ENCODE measurements at places on chromosomes 5 and 9. TPM values are rescaled to one million over a fixed set of nuclear protein-coding genes. Genes with fewer than 3 reads are reported as not detected.

ANXA2R gene
- total RNA-seq = 1.5 TPM

NEK6 gene
- 2.3 TPM for total RNA-seq

PKD2L2 gene
- total RNA-seq = not detected

CDC25C gene
- not detected for total RNA-seq

SLC45A2 gene
- not detected for total RNA-seq

ADAMTS16 gene
- total RNA-seq = not detected

DMRT3 gene
- total RNA-seq = 0.33 TPM

TRAF1 gene
- total RNA-seq = 0.42 TPM

DNA sequence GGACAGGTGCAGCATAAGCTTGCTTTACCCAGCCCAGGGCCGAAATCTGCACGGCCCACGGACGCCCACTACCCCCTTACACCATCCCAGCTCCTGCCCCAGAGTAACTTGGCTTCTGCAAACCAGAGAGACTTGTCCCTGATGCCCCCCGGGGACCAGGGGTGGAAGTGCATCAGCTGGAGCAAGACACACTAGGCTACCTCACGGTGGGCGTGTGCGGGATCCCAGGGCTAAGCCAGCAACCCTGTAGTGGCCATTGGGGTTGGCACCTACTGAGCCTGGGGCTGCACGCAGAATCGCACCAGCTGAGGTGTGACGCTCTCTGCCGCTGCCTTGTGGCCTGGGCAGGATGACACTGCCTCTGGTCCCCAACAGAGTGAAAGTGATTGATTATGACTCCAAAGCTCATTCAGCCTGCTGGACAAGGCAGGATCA is 6.1 kb upstream of the ZNF79 start:
- H3K4me1 ChIP-seq = peaks cover 13% of the 10 kb centered on the region
- H3K27me3 ChIP-seq = no peaks in the 10 kb centered on the region
- no peak overlapping the region for H3K4me3 ChIP-seq

GRCh38 chr5:73189871-73190376 is 16.9 kb downstream of the TMEM174 start:
- no peak overlapping the region for H3K27ac ChIP-seq
- no peak for DNase-seq
- no peaks in the 10 kb centered on the region for H3K36me3 ChIP-seq
- H3K4me1 ChIP-seq = no peaks in the 10 kb centered on the region
- H3K4me3 ChIP-seq = no peak overlapping the region

DNA sequence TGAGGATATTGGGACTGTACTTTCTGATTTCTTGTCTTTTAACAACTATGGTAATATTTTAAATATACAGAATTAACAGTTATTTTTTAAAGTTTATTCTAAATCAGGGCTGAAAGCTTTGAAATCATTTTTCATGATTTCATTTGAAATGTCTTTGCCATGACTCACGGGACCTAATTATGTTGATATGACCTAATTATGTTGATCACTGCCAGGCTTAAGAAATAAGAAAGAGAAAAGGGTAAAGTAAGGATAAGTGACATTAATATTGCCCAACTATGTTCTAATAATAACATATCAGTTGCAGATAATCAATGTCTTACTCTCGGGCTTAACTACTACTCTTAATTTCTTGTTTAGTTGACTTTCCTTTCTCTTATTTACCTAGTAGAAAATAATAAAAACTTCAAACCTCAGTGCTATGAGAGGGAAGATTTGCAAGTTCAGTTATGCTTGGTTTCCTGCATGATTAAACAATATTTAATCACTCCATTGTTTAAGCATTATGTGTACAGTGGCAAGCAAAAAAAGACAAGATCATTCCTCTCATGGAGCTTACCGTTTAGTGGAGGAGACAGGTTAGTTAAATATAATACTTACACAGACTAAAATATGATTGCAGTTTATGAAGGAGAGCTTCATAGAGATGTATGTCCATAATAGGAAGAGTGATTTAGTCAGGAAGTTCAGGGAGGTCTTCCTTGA is 67.0 kb upstream of the EIF4EBP3 start:
- H3K27ac ChIP-seq = no peak overlapping the region
- H3K27me3 ChIP-seq = no peaks in the 10 kb centered on the region
- no peak overlapping the region for H3K4me3 ChIP-seq
- H3K4me1 ChIP-seq = peaks cover 7% of the 10 kb centered on the region
- H3K36me3 ChIP-seq = no peaks in the 10 kb centered on the region

GRCh38 chr9:108536836-108537601 is 318.8 kb downstream of the ACTL7B start:
- H3K36me3 ChIP-seq = no peaks in the 10 kb centered on the region
- H3K4me3 ChIP-seq = no peak overlapping the region
- no peaks in the 10 kb centered on the region for H3K4me1 ChIP-seq

DNA sequence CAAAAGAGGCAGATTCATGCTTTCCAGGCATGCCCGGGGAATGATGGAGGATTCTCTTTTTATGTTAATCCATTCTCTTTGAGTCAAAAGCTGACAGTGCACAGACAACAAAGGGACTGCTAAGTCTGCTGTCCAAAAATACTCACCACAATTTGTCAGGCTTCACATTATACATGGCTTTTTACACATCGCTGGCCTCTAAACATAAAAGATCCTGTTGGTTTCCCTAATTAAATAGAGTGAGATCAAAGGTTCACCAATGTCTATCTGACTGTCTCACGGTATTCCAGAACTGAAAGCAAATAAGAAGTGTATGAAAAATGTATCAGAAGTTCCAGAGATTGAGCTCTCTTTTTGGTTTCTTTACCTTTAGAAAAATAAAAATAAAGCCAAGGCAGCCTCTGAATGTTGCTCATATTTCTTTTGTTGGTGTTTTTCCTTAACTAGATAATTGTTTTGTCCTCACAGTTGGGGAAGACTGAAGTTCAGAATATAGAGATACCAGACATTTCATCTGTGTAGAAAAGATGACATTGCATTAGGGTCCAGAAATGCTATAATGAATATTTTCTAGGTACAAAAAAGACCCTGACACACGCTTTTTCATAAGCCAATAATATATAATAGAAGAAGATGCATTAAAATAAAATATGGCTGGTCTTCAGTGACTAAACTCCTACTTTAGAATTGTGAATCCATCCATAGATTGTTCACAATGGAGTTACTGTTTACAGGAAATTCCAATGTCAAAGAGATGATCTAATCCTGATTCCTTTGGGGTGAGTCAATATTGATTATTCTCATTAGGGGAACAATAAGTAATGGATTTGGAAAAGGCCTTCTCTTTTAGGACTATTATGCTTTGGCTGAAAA is 688.2 kb upstream of the CDH6 start:
- DNase-seq = no peak
- no peak overlapping the region for H3K4me3 ChIP-seq
- no peaks in the 10 kb centered on the region for H3K36me3 ChIP-seq
- H3K4me1 ChIP-seq = no peaks in the 10 kb centered on the region
- no peaks in the 10 kb centered on the region for H3K27me3 ChIP-seq
- H3K27ac ChIP-seq = no peak overlapping the region

DNA sequence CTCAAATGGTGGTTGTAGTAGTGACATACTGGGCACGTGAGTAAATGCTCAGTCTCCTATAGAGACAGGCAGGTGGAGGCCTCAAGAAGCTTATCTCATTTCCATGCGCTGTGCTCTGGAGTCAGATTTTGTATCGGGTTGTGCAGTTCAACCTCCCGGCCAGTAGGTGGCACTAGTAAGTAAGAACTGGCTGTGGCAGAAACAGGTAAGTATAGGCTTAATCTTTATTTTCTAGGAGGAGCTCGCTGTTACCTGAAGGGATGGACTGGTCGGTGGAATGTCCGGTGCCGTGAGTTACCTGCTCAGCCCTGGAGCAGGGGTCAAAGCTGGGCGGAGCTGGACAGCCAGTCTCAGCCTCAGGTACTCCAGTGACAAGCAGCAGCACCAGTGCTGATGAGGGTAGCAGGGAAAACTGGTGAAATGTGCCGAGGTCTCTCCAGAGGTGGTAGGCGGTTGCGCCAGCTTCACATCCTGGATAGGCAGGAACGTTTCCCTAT is 880.1 kb upstream of the SEMA6A start:
- H3K4me3 ChIP-seq = no peak overlapping the region
- H3K36me3 ChIP-seq = no peaks in the 10 kb centered on the region
- no peak overlapping the region for H3K27ac ChIP-seq
- H3K4me1 ChIP-seq = no peaks in the 10 kb centered on the region
- no peaks in the 10 kb centered on the region for H3K27me3 ChIP-seq

DNA sequence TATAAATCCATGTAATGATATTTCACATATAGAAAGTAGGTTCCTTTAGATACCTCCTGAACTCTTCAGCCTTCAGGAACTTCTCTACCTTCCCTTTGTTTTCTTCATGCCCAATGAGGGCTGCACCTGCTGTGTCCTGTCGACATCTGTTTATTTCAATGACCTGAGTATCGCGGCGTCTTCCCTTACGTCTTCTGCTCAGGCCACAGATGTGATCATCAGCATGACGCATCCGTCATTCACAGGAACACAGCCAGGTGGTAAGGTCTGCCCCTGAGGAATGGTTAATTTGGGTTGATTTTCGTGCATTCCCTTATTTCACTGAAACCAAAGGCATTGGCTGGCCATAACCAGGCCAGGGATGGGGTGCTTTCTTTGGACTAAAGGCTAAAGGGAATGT is 217.1 kb downstream of the MED10 start:
- no peaks in the 10 kb centered on the region for H3K27me3 ChIP-seq
- no peak overlapping the region for H3K27ac ChIP-seq
- H3K4me3 ChIP-seq = no peak overlapping the region
- H3K36me3 ChIP-seq = no peaks in the 10 kb centered on the region
- H3K4me1 ChIP-seq = no peaks in the 10 kb centered on the region
- no peak for DNase-seq

DNA sequence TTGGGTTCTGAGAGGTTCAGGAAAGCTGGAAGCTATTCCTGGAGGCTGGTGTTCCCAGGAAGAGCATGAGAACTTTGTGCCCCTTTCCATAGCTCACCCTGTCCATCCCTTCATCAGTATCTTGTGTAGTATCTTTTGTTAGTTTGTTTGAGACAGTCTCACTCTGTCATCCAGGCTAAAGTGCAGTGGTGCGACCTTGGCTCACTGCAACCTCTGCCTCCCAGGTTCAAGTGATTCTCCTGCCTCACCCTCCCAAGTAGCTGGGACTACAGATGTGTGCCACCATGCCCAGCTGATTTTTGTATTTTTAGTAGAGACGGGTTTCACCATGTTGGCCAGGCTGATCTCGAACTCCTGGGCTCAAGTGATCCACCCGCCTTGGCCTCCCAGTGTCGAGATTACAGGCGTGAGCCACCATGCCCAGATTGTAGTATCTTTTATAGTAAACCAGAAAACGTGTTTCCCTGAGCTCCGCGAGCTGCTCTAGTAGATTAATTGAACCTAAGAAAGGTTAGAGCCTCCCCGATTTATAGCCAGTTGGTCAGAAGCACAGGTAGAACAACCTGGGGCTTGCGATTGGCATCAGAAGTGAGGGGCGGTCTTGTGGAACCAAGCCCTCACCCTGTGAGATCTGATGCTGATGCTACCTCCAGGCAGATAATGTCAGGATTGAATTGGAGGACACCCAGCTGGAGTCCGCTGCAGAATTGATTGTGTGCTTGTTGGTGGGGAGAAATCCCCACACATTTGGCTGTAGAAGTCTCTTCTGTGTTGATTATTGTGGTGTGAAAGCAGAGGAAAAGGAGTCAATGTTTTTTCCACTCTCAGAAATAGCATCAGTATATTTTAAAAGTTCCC is 32.3 kb downstream of the ATP6V0E1 start:
- H3K36me3 ChIP-seq = peaks cover 6% of the 10 kb centered on the region
- H3K27ac ChIP-seq = peak overlapping the region; percentile 72
- DNase-seq = no peak

- DNase-seq = no peak
- H3K4me1 ChIP-seq = peaks cover 46% of the 10 kb centered on the region
- no peaks in the 10 kb centered on the region for H3K36me3 ChIP-seq
Measured at GRCh38 chr9:33843312-33843961, 26.5 kb downstream of the UBE2R2 start.

GRCh38 chr5:43649256-43649655 is 46.3 kb downstream of the NNT start:
- H3K4me1 ChIP-seq = peaks cover 9% of the 10 kb centered on the region
- DNase-seq = no peak
- H3K36me3 ChIP-seq = peaks cover 81% of the 10 kb centered on the region
- H3K27ac ChIP-seq = no peak overlapping the region
- H3K27me3 ChIP-seq = no peaks in the 10 kb centered on the region

GRCh38 chr9:95268681-95269080 is 48.8 kb downstream of the FANCC start:
- H3K4me1 ChIP-seq = no peaks in the 10 kb centered on the region
- no peaks in the 10 kb centered on the region for H3K27me3 ChIP-seq
- H3K36me3 ChIP-seq = no peaks in the 10 kb centered on the region

GRCh38 chr5:180467028-180467975 is 26.9 kb upstream of the CNOT6 start:
- H3K4me3 ChIP-seq = no peak overlapping the region
- H3K36me3 ChIP-seq = no peaks in the 10 kb centered on the region
- no peak overlapping the region for H3K27ac ChIP-seq
- no peak for DNase-seq
- no peaks in the 10 kb centered on the region for H3K4me1 ChIP-seq
- no peaks in the 10 kb centered on the region for H3K27me3 ChIP-seq

DNA sequence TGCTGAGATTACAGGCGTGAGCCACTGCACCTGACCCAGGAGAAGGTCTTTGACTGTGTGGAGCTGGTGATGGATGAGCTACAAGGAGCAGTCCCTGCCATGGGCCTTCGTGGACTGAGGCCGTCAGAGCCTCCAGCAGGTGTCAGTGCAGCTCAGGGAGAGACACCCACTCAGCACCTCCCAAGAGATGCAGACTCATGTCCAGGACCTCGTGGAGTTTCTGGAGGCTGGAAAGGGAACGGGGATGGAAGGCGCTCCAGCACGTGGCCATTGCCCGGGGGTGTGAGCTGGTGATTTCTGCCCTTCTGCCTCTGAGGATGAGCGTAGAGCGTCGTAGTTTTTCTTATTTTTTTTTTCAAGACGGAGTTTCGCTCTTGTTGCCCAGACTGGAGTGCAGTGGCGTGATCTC is 9.5 kb downstream of the TOR4A start:
- H3K27me3 ChIP-seq = peaks cover 13% of the 10 kb centered on the region
- DNase-seq = no peak
- no peak overlapping the region for H3K27ac ChIP-seq
- no peak overlapping the region for H3K4me3 ChIP-seq

GRCh38 chr9:125655691-125656410 is 51.2 kb downstream of the MAPKAP1 start:
- H3K36me3 ChIP-seq = no peaks in the 10 kb centered on the region
- H3K27ac ChIP-seq = no peak overlapping the region
- H3K4me3 ChIP-seq = no peak overlapping the region
- no peaks in the 10 kb centered on the region for H3K27me3 ChIP-seq
